Activated CD4-positive, CD25-positive, alpha-beta regulatory T cell treated with anti-CD3 and anti-CD28 coated beads, Interleukin-2, amount 50 U/mL, for 72 hours (primary cell): ENCODE measurements at places on chromosomes 7 and 10.

DNA sequence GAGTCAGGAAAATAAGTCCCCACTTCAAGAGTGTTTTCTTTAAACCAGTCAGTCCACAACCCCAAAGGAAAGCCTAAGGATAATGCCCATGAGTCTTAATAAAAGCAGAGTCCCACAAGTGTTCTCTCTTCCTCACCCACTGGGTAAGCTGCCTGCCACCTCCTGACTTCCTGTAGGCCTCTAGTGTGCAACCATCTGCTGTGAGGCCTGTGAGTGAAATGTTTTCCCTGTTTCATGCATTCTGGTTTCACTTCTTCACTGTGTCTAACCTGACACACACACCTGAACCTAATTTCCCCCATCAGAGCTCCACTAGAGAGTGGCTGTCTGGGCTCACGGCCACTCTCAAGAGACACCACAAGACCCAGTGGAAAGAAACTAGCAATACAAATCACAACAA, 38.9 kb upstream of the GDF10 start:
- no peak for DNase-seq

DNA sequence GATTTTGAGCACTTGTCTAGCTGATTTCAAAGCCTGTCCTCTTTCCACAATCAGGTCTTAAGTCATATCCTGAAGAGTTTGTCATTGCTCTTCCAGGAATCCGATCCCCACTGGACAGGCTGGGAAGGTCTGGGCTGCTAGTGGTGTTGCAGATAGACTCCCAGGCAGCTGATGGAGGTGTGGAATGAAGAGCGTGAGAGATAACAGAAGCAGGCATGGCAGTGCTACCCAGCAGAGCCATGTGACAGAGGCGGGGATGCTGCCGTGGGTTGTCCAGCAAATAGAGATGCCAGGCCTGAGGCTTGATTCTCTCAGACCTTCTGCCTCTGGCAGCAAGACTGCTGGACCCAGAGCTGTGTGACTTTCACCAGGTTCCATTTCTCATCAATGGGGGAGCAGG, 116.5 kb upstream of the EEPD1 start:
- no peak for DNase-seq

GRCh38 chr7:83446102-83446669, 202.8 kb downstream of the SEMA3E start:
- no peak for DNase-seq

DNA sequence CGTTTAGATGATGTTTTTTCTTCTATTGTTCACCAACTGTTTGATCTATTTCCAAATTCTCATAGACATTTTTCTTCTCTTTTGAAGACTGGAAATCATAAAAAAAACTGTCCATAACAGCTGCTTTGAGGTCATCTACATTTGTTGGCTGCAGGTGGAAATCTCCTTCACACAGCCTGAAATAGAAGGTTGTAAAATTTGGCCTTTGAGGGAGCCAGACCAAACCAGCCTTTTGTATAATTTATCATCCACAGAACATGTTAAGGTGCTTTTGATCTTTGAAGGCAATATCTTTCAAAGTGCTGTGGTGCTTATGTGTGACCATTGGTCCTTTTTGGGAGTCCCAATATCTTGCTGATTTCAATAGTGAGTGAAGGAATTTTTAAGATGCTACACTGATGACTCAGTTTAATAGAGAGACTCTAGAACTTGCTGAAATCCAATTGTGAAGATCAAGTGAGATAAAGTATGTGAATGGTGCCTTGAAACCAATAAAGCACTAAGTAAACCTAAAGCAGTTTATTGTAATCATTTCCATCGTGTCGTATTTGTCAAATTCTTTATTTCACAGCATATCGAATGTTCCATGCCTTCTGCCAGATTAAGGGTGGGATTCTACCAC, 5.4 kb downstream of the FERD3L start:
- no peak for DNase-seq

GRCh38 chr7:98555403-98555802, 61.7 kb upstream of the NPTX2 start:
- DNase-seq: no peak

DNA sequence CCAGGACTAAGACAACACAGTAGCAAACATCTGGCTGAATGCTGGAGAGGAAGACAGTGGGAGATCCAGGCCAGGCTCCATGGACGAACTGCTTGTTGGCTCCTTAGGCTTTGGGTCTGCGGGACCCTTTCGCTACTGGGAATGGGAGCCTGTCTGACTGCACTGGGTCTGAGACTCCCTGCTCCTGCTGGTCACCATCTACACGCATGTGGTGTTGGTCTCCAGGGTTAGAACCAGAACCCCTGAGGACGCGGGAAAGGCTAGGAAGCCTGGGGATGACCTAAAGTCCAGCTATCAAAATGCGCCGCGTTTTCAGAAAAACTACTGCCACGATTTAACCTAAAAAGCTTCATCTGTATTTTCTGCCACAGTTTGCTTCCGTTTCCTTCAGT, 817 bp upstream of the DNAJB6 start:
- no peak for DNase-seq

DNA sequence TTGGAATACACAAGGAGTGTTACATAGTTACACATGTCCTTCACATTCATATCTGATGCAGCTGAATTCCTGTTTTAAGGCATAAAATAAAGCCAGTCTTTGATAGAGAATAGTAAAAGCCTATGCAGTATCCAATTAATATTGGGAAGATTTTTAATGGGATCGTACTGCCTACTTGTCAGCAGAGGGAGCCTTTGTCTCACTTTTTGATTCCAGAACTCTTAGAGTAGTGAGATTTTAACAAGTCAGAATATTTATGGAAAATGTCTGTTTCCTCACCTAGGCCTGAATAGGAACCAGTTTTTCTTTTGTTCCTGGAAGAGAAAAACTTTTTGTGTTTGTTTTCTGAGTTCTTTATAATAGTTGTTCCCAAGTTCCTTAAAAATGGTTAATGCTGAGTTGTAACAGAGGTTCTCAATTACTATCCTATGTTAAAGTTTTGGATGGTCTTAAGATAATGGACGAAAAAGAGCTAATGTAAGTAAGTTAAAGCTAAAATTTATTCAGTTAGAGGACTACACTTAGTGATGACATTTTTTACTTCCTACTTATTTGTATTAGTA, 114.0 kb downstream of the BBS9 start:
- no peak for DNase-seq

DNA sequence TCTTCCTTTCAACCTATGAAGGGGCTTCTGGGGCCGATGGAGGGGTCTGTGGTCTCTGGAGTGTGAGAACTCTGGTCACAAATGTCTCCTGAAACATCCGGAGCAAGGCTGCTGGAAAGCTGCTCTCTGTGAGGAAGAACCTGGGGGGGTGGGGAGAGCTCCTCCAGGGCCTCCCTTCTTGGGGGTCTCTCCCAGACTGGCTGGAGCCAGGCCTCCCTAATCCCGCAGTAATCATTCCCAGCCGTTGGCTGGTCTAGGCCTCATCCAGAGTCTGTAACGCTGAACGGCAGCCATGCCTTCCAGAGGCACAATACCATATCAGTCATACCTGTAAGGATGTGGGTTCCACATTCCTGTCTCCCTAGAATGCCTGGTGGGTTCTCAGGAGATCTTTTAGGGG, 4.4 kb upstream of the LZTS2 start:
- DNase-seq: no peak

- DNase-seq: no peak
Observed at GRCh38 chr10:69348816-69349541, 67.7 kb downstream of the TACR2 start.

DNA sequence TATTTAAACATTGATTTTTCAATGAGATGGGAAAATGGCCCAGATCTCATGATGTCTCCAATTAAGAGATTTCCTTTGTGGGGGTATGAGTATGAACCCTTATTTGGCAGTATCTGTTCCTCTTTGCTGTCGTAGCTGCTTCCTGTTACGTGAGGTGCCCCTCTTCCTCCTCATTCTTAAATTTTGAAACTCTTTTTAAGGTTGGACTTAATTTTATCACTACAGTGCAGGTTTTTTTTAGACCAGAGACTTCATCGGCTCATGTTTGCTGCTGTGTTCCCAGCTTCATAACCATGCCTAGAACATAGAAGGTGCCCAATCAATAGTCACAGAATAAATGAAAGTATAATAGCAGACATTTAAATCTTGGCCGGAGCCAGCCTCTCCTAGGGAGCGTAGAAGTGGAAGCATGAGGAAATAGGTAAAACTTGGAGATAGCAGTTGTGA, 2.4 kb downstream of the MIOS start:
- DNase-seq: no peak

GRCh38 chr10:110631934-110632333, 12.2 kb upstream of the RBM20 start:
- no peak for DNase-seq

DNA sequence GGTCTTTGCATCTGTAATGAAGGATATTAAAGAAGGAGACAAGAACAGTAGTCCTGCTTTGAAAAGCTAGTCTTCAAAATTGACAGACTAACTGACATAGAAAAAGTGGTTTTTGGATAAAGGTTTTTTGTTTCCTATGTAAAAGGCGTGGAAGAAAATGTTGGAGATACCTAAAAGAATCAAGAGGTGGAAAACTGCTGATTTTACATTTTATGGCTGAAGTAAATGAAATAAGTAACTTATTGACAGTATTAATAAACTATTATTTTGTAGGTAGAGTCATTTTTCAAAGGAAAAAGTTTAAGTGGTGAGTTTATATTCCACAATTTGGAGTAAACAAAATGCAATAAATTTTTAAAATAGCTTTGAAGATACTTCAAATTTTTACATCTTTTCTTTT, 12.6 kb upstream of the HELLS start:
- no peak for DNase-seq

- no peak for DNase-seq
Observed at GRCh38 chr7:118298771-118299170, 74.3 kb downstream of the ANKRD7 start.

DNA sequence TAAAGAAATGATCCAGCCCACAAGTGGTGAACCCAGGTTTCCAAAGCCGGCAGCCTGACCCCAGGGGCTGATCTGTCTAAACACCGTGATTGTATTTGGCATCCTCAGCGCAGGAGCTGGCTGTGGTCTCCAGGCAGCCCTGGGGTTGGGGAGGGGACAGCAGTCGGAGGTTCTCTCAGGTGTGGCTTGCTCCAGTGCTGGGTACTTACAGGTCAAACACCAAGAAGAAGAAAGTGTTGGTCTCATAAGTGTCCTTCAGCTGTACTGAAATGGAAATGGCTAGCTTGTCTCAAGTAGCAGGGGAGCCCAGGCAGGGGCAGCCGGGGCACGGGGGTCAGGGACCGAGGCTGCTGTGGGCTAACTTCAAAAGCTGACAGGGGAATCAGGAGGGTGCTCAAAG, 6.0 kb downstream of the PHKG1 start:
- DNase-seq: no peak

DNA sequence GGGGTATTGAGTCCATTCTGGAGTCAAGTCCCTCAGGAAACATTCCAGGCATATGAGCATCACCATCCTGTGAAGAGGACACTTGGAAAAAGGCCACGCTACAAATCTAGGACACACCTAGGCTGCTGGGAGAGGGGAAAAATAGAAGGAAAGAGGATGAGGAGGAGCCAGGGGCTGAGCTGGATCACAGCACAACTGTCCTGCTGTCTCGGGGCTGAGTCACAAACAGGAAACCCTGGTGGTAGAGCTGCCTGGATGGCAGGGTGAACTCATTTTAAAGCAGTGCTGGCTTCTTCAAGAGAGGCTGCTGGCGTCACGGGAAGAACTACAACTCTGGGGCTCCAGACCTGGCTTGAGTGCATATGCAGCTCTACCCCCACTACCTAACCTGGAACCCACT, 151.5 kb downstream of the RNF216 start:
- no peak for DNase-seq

DNA sequence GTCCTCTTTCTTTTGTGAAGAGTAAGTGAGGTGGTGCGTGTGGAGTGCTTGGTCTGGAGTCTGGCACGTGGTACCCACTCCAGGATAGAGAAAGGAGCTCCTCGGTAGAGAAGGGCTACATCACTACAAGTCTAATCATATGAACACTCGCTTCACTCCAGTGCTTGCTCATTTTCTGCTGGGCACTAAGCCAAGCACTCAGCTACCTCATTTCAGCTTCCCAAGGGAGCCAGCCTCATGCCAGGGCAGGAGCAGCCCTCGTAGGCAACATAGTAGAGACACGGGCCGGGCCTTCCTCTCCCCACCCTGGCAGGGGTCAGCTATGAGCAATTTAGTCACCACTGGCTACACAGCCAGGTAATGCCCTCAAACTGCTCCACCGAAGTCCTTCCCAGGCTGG, 11.4 kb upstream of the HSPA12A start:
- DNase-seq: no peak

DNA sequence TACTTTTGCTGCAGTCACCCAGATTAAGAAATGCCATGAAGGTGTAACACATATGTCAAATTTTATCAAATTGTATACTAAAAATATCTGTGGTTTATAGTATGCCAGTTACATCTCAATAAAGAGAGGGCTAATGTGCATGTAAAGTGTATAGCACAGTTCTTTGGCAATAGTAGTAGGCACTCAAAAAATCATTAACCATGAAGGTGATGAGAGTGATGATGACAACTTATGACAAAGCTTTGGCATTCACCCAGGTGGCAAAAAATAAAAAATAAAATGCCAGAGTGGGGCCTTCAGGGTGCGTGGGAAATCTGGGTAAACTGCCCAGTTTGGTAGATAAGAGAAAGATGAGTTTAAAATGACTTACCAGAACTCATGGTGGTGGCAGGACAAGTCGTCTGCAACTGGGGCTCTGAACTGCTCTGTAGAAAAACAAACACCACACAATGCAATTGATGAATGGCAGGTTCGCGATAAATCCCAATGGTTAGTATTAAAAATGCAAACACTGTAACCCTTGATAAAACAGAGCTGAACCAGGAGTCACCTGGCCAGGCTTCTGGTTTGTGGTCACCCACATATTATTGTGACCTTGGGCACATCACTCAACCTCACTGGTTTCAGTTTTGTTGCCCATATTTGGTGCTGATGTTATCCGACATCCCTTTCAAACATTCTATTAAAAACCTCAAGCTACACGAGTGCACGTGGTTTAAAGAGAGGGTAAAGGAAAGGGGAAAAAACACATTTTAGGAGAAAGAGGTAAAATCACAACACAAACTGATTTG, 120.2 kb downstream of the SORBS1 start:
- DNase-seq: no peak

DNA sequence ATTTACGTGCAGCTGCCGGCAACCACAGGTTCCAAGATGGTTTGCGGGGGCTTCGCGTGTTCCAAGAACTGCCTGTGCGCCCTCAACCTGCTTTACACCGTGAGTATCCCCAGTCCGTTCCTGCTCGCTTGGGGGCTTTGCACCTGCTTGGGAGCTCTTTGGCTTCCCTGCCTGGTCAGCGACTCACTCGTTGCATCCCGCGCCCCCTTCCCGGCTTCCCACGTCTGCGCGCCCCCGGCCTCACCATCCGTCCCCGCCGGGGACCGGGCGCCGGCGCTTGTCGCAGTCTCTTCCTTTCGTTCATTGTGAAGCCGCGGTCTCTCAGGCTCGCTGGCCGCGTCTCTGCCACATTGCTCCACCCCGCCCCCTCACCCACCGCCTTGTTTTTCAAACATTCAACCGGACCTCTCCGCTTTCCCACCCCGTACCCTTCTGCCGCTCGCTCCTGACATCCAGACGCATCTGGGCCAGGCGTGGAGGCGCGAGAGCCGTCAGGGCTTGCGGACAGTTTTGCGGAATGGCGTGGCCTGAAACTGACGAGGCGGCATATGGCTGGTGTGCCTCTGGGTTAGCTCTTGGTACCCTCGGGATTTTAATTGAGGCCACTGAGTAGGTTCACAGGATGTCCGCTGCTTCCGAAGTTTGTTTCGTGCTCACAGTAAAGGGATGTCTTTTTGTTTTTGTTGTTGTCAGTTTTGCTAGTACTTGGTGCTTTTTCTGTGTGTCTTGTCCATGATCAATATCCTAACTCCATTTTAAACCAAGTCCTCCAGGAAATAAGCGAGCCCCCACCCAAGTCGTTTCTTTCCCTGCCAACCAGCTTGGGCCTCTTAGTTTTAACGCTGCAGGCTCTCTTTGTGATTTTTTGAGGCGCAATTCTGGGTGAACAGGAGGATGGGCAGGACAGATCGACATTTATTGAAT, 639 bp downstream of the TSPAN13 start:
- peak; percentile 31 for DNase-seq
